Stimulated activated CD4-positive, alpha-beta T cell treated with anti-CD3 and anti-CD28 coated beads, Interleukin-4, amount 100 ng/mL, for 1 hour (primary cell): ENCODE measurements at places on chromosomes 5 and 9.

- no peak for DNase-seq
These were observed 113.2 kb downstream of the TLE4 start for GRCh38 chr9:79684711-79685575.

DNA sequence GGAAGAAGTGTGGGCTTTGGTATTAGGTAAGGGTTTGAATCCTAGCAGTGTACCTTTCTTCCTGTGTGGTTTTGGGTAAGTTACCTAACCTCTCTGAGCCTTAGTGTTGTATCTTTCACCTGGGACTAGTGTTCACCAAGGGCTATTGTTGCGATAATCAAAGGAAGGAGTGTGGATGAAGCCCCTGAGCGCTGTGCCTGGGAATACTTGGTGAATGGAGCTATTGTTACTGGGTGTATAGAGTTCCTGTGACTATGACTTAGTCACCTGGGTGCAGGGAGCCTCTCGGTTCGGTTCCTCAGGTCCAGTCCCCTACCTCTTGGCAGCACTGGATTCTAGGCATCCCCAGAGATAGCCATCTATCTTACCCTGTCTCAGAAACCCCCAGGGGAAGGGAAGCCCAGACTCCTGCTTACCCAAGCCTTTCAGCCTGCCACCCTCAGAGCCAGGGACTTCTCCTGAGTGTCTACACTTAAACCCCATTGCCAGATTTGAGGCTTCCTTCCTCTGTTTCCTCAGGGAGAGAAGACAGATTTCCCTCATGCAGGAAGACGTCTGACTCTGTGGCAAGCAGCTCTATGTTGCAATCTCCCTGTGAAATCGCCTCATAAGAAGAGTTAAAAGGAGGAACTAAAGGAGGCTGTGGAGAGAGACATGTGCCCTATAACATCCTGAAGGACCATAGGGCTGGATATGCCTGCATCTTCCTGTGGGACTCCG, 181.0 kb upstream of the PITX1 start:
- no peak for DNase-seq

DNA sequence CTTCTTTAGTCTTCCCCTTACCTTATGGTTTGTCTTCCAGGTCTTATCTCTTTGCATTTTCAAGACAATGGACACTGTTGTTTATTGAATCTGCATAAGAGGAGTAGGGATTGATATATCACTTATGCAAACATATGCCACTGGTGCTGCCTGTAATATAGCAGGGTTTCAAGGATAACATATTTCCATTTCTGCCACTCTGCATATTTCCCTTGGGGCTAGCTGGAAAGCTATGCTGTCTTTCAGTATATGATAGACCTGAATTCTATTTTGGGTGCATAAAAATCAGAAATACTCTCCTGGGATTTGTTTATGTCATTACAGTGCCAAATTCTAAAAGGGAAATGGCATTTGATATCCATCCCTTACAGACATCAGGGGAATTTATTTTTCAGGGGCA, 400.2 kb downstream of the TLR4 start:
- no peak for DNase-seq

DNA sequence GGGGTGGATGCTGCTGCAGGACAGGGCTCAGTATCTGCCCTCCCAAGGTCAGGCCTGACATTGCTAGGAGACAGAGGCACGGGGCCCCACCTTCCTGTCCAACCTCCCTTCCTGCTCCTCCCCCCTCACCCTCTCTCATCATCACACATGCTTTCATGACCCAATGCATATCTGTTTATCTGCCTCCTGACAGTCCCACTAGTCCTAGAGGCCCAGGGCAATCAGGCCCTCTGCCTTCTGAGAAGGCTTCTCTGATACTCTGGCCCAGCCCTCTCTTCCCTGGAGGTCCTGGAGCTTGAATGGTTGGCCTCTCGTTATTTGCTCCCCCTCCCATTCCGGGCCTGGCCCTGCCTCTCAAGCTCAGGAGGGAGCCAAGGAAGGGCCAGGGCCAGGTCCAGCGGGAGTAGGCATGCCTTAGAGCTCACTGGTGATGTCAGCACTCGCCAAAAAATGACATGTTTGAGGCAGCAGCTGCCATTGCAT, 90.6 kb upstream of the SAP30L start:
- no peak for DNase-seq

DNA sequence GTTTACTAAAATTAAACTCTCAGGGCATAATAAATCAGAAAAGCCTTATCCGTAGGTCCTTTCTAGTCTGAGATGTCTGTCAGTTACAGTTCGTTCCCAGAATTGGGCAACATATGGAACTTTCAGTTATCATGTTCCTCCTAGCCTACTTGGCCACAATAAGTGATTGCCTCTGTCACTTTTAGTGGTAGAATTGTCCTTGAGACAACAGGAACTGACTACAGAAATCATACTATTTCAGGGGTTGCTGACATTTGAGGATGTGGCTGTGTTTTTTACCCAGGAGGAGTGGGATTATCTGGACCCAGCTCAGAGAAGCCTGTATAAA, 956 bp downstream of the ZNF189 start:
- DNase-seq, result no peak

DNA sequence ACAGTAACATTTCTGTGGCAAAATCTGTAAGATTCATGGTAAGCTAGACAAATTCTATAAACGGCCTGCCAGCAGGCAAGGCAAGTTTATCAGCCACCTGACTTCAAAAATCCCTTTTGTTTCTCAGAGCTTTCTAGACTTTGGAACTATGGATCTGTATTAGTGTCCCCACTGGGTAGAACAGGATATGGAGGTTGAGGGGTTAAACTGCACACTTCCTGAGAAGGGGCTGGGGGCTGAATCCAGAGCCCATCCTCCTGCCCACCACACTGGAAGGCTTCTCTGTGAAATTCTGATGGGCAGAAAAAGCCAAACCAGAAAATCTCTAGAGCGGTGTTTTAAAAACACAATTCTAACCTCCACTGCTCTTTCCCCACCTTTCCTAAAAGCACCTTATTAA, 128.7 kb downstream of the ENTREP1 start:
- no peak for DNase-seq

- no peak for DNase-seq
These were observed 158.3 kb upstream of the TSLP start for GRCh38 chr5:110913221-110913620.

DNA sequence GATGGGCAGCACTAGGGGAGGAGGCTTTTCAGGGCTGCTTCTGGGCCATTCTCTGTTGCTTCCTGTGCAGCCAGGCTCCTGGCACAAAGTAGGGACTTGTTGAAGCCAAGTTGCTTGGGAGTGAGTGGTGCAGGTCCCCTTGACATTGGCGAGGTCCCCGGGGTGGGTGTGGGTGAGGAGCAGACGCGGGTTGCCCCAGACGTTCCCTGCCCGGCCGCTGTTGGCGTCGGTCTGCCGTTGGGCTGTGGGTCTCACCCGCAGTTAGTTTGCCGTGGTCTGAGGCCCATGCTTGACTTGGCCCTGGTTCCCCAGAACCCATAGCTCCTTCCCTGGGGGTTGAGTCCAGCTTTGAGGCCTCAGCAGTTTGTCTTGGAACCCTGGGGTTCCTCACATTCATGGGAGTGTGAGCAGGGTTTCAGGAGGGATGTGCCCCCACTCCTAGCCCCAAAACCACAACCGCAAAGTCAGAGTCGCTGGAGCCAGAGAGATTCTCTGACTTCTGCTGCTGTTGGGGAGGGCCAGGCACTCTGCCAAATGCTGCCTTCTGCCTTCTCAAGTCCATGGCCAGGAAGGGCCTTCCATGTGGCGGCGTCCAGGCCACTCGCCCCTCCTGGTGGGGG, 77.5 kb downstream of the RXRA start:
- peak; percentile 34 for DNase-seq

DNA sequence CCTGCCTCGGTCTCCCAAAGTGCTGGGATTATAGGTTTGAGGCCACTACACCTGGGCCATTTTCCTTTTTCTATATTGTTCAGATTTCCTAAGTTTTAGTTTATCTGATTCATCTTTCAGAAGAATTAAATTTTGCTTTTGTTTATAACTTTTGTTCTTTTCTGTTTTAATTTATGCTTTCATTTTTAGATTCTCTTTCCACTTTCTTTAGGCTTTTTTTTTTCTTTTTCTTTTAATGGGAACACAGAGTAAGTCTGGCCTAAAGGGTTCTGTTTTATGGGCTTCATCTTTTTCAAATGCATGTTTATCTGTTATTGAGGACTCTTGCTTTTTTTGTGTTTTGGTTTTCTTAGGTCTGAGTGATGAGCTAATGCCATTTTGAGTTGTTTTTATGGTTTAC, 42.1 kb downstream of the SNX30 start:
- no peak for DNase-seq

GRCh38 chr5:81848362-81848880, 97.5 kb upstream of the SSBP2 start:
- DNase-seq, result no peak

GRCh38 chr5:148248894-148249293, 10.6 kb downstream of the MARCOL start:
- DNase-seq, result no peak

DNA sequence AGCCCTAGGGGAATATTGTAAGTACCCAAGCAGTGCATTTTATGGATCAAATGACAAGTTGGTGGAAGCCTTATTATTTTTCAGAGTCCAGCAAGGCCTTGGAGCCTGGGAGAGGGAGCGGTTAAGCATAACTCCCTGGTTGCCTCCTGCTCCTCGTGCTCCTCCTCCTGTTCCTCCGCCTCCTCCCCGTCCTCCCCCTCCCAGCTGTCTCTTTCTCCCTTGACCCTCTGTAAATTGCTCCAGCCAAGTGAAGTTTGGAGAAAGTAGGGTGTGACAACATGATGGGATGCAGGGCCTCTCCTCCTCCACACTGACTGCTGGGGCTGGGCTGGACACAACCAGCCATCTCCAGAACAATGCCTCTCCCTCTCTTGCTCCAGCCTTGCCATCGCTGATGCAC, 586.9 kb downstream of the CCDC171 start:
- DNase-seq, result no peak
